ENCODE measurements at places on chromosomes 1 and 21.

DNA sequence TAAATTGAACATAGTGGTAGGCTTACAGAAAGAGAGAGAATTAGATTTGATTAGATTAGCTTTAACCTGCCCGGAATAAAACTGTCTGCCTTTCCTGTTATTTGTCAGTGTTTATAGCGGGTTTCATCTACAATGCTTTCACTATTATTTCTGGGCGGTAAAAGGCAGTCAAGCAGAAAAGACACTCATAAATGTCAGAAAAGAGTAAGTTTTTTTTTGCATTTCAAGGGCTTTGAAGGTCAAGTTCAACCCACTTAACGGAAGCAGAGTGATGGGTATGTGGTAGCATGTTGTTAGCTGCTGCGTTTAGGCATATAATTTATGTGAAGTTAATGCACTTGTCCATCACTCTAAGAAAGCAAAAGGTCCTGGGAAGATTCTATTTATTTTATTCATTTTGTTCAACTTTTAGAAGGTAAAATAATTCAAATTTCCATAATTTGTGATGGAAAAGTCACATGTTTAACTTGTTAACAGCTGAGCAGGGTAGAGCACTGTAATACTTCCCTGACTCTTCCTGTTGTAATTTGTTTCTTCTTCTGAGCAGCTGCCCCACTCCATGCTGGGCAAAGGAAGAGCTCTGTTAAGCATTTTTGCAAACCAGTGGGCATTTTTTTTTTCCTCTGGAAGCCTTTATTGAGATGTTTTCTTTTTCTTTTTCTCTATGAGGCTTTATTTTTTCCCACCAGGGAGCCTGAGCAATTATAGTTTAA lies 220.1 kb downstream of the ST6GALNAC3 start:
- DNase-seq, result no peak

- peak; percentile 56 for DNase-seq
Measured at GRCh38 chr1:186482661-186483255, 21.8 kb upstream of the PDC start.

DNA sequence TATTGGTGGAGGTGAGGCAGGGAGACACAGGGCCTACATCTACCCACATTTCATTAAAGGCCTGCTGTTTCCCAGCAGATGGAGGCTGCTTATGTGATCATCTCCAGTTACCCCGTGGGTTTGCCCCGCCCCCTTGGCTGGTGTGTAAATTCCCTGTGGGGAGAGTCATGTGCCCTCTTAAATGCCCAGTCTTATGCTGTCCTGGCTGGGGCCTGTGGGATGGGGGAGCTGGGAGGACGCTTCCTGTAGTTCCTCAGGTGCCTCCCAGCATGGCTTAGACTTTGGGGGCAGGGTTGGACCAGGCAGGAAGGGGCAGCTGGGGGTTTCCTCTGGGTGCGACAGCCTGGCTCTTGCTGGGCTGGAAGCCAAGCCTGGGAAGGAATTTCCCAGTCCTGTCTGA lies 15.5 kb upstream of the CITED4 start:
- no peak for DNase-seq

- DNase-seq, result peak; percentile 81
Measured at GRCh38 chr21:45596704-45597318, 46.7 kb upstream of the PCBP3 start.

DNA sequence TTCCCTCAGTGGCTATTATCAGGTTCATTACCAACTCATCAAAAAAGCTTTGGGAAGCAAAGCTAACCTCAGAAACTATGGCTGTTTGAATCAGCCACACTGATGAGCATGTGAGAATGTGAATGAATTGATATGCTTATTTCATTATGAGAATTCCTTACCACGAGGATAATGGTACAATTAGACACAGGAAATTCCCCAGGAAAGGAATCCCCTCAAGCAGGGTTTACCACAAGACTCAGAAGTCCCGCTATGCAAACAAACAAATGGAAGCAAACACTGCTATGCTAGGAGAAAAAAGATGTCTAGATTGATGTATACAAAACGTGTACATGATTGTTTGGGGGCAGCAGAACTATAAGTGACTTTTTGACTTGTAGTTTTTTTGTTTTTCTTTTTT lies 205.0 kb downstream of the HMCN1 start:
- no peak for DNase-seq

GRCh38 chr1:195866781-195867222 lies 741.4 kb downstream of the KCNT2 start:
- peak; percentile 43 for DNase-seq

DNA sequence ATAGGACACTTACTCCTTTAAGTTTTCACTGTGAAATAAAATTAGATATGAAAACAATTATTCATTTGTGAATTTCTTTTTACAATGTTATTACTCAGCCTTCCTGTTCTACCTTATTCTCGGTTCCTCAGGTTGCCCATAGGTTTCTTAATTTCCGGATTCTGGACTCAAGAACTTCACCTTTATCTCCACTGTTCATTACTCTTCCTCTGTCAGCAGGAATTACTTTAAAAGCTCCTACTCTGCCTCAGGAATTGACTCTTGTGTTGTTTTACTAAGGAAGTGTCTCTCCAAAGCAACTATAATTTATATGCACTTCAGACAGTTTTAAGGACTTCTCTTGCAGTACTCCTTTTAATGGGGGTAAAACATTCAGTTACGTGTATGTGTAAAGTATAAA lies 123.8 kb downstream of the OSBPL9 start:
- no peak for DNase-seq

GRCh38 chr1:199273837-199274379 lies 635.1 kb downstream of the PTPRC start:
- DNase-seq, result no peak

GRCh38 chr1:169964206-169964605 lies 70.5 kb upstream of the SCYL3 start:
- DNase-seq, result no peak

GRCh38 chr1:205518661-205519540 lies 14.4 kb downstream of the CDK18 start:
- DNase-seq, result no peak

GRCh38 chr1:171948511-171948910 lies 107.2 kb downstream of the DNM3 start:
- DNase-seq, result no peak

- peak; percentile 70 for DNase-seq
Measured at GRCh38 chr21:36422279-36423098, 37.3 kb downstream of the CHAF1B start.

- DNase-seq, result no peak
Measured at GRCh38 chr1:33420870-33421775, 9.8 kb downstream of the PHC2 start.

DNA sequence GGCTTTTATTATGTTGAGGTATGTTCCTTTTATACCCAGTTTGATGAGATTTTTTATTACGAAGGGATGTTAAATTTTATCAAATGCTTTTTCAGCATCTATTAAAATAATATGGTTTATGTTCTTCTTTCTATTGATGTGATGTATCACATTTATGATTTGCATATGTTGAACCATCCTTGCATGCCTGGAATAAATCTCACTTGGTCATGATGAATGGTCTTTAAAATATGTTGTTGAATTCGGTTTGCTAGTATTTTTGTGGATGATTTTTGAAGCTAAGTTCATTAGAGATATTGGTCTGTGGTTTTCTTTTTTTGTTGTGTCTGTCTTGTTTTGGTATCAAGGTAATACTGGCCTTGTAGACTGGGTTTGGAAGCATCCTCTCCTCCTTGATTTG lies 14.1 kb downstream of the GPR88 start:
- no peak for DNase-seq

DNA sequence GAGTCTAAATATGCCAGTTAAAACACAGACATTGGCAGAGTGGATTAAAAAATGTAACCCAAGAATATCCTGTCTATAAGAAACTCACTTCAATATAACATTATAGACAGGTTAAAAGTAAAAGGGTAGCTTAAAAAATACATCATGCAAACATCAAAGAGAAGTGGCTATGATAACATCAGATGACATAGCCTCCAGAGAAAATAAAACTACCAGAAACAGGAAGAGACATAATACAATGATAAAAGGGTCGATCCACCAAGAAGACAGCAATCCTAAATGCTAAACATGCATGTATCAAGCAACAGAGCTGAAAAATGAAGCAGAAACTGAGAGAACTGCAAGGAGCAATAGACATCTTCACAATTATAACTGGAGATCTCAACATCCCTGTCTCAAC lies 190.2 kb upstream of the NR5A2 start:
- no peak for DNase-seq

- no peak for DNase-seq
Measured at GRCh38 chr1:228091084-228091483, 8.6 kb downstream of the ARF1 start.

DNA sequence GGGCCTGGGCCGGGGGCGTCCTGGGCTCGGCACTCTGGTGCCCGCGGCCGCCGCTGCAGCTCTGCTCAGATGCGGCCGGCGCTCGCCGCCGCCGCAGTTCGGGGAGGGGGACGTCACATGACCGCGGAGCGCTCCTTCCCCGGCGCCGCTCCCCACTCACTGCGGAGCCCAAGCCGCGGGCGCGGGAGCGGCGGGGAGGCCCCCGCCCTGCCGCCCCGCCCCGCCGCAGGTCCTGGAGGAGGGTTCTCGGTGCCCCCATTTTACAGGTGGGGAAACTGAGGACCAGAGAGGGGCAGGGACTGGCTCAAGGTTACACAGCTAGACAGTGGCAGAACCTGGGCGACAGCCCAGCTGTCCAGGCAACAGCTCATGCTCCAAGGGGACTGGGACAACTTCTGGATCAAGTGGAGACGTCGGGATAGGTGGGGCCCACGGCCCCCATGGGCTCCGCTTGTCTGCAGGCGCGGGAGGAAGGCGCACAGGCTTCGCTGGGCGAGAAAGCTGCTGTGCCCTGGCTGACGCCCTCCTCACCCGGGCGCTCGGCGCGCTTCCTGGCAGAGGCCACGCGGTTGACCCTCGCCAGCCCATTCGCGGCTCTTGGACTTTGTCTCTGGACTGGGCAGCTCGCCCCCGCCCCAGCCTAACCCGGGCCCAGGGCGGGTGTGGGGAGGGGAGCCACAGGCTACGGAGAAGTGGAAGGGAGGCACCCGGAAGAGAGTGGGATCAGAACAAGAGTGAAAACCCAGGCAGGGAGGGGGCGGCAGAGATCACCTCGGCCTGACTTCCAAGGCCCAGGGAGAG lies at the start of gene RAP1GAP:
RAP1GAP (minus strand) TSS at position 100 of the 801 bp plus-strand sequence. CDS start 49,325 bp downstream, outside the sequence.
- DNase-seq, result peak; percentile 75

DNA sequence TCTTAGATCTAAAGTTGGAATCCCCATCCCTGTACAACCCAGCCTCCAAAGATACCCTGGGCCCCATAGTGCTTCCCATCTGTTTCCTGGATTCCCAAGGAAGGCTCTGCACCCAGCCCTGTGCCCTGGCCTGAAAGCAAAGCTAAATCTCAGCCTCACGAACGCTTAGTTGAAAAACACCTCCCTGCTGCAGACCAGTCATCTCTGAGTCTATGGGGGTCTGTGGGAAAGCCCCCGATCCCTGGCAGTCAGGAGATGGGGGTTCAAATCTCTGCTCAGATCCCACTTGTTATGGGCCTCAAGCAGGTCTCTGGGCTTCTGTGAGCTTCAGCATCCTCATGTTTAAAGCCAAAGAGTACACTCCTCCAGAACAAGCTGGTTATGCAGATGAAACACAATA lies 210.5 kb upstream of the GRIK3 start:
- no peak for DNase-seq

GRCh38 chr1:240343966-240344365 lies 252.3 kb downstream of the FMN2 start:
- no peak for DNase-seq

DNA sequence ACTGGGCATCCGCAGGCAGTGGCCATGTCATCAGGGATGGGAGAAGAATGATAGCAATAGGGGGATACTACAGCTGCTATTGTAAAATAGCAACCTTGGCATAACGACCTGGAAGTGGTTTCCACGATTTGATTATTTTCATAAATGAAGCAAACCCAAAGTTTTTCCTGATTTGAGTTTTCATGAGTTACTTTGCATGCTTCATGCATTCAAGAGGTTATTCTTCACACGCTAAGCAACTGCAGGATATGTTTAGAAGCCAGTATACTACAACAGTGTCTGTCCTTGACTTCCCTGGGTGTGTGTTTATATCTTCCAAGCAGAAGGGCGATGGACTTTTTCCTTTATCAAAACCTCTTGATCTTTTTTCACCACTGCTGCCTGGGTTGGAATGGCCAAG lies 281.1 kb upstream of the DUSP10 start:
- no peak for DNase-seq

Measured in liver (tissue), 10 donors.